ENCODE measurements at places on chromosomes 2 and 18.
A peak's percentile ranks its signal among the peaks of the same experiment; 100 is the strongest.

- no peak for DNase-seq
Observed at GRCh38 chr18:70671889-70672565, 383.2 kb downstream of the SOCS6 start.

DNA sequence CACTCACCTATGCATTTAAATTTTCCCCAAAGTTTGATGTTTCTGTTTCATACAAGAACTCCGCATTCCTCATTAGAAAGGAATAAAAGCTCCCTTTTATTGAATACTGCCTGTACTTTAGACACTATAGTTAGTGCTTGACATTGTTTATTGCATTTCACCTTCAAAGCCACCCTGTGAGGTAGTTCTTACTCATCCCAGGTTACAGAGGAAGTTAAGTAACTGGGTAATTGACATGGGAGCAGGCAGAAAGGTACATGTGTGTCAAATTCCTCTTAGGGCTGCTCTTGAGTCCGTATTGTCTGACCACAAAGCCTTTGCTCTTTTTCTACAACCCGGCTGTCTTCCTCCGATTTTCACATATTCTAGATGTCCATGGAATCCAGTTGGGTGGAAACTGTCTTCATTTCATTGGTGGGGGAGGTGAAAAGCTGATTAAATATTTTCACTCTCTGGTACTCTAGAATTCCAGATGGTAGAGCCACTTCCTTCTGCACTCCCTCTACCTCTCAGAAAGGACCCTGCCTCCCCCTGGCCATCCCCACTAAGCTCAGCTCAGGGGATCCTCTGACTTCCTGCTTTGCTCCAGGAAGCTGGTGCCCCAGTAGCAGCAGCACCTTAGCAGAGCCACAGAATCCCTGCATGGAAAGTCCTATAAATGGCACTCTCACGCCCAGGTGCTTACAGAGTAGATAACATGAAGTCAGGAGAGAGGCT, 319.2 kb downstream of the LRATD1 start:
- DNase-seq: no peak

GRCh38 chr18:80119111-80119510, 10.0 kb downstream of the ADNP2 start:
- no peak for DNase-seq

DNA sequence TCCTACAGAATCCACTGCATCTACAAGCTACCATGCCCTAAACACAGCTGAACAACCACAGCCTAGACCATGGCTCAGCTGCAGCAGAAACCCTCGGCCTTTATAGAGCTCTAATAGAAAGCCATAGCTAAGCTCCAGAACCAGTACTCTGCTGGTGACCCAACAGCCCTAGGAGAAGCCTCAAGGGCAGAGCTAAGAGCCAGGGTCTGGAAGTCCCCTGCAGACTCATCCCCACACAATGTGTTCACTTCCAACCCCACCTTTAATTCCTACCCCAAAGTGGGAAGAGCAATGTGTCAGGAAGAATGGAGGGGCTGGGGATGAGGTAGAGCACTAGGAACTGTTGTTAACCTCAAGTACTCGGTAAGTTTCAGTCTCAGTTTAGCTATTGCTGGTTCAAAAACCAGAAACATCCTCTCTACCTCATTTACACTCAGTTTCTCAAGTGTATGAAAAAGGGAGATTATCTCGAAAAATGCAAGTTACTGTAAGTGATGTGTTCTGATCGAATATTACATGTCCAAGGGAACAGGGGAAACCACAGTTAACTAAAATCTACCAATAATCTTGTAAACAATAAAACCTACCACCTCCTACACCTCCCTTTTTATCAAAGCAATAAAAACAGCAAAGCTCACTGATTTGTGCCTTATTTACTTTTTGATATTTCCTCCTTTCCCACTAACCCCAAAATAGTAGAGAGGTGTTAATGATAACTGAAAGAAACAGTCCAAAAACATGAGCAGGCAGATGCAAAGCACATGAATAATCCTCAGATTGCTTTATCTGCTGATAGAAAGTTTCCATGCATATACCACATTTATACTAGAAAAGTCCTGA, 36.2 kb downstream of the THADA start:
- DNase-seq: no peak

DNA sequence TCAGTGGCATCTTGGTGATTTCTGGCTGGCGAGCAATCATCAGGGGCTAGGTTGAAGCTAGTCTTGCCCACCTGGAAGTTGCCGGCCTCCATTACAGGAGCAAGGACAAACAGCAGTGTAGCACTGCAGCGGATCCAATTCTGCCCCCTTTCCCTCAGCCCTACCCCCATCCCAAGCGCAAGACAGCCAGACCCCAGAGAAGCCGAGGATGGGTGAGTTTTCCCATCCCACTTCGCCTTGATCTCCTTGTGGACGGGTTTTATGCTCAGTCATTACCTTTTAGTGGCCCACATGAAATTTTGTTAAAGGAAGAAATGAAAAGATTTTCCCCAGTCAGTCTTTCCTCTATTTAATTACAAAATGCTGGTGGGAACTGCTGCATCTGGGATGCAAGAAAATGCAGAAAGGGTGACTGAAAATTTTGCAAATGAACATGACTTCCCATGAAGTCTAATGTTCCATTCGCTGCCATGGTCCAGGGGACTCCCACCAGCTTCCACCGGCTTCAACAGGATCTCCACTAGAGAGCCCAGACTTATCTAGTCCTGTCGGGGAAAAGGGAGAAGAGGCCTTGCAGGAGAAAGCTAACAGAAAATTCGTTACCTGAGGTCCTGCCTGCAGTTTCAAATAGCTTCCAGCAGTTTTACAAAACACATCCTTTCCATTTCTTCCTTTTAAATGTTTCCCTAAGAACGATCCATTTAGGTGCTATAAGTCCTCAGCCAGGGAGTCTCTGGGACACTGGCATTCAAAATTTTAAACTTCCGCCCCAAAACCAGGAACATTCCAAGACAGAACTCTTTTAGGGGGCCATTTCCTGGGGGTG, 1.9 kb upstream of the HOXD9 start:
- DNase-seq: no peak

DNA sequence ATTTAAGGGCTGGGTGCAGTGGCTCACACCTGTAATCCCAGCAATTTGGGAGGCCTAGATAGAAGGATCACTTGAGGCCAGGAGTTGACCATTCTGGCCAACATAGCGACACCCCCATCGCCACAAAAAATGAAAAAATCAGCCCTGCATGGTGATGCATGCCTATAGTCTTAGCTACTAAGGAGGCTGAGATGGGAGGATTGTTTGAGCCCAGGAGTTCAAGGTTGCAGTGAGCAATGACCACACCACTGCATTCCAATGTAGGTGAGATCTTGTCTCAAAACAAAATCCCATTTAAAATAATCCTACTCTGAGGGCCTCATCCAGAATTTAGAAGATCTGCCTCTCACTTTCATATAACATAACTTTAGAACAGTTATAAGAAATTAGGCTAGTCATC, 2.7 kb upstream of the SERTAD2 start:
- DNase-seq: no peak

DNA sequence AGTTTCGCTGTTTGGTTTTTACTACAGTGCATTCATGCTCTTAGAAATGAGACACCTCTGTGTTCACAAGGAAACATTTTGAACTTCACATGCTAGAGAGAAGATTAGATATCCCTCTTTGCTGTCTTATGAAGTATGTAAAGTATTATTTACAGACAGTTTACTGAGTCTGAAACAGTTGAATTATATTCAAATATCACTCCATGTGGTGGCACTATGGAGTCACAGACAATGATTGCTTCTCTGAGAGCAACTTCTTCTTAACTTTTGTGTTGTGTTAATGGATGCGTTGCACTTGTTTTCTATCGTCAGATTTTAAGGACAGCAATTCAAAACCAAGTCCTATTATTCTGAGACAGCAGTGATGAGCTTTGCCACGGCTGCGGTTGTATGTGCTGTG, 823.6 kb downstream of the GALR1 start:
- DNase-seq: no peak

GRCh38 chr2:239290618-239291474, 110.0 kb downstream of the HDAC4 start:
- DNase-seq: no peak

DNA sequence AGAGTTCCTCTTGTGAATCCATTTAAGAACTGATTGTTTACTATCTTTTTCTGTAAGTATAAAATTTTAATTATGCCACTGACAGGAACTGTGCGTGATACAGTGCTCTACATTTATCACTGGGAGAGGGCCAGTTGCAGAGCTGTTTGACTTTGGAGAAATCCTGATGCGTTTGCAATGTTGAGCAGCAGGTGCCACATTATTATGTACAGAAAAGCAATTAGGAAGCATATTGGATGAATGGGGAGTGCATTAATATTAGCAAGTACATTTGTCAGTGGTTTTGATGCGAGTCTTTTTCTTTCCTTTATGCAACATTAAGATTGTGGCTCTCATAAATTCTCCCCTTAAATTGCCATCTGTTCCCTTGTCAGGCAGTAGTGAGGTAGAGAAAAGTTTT, 302.3 kb upstream of the FANCL start:
- no peak for DNase-seq

GRCh38 chr18:57523171-57523956, 63.1 kb downstream of the FECH start:
- no peak for DNase-seq

- peak; percentile 29 for DNase-seq
Observed at GRCh38 chr18:44887227-44887631, 206.5 kb downstream of the SETBP1 start.

- DNase-seq: no peak
Observed at GRCh38 chr2:127226520-127227263, 6.6 kb upstream of the CYP27C1 start.

DNA sequence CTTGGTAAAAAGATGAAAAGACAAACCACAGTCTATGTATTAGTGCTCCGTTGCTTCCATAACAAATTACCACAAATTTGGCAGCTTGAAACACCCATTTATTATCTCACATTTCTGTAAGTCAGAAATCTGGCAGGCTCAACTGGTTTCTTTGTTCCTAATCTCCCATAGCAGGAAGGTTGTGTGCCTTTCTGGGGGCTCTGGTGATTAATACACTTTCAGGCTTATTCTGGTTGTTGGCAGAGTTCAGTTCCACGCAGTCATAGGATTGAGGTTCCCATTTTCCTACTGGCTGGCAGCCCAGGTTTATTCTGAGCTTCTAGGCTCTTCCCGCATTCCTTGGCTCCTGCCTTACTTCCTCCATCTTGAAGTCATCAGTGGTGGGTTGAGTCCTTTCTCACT, 189.3 kb downstream of the ANAPC1 start:
- DNase-seq: peak; percentile 69

- no peak for DNase-seq
Observed at GRCh38 chr2:207881902-207882301, 112.2 kb upstream of the FZD5 start.

DNA sequence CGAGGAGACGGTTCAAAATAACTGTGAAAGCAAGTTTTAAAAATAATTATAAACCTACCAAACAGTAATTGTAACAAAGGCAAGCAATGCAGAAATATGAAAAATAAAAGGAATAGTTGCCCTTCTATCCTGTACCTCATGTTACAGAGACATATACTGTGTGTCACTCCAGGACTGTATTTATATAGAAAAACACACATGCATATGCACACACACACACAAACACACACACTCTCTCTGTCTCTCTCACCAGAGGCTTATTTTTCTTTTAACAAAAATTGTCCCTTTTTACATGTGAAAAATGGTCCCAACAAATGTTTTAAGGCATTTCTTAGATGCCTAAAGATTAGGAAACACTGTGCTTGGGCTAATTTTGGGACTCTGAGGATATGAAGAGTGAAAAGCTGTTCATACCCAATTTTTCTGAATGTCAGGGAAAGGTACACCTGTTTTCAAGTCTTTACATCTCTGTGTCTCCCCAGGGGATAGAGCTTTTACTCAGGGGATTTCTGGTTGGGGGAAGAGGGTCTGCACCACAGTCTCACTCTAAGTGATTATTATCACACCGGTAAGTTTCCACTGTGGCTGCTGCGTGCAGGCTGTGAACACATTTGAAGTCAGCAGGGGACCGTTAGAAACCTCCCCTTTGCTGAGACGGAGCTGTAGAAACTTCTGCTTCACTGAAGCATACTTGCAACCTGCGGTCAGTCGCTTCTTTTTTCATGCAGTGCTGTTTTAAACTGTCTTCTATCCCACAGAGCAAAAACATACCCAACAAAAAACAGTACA, 51.4 kb upstream of the SPAG16 start:
- DNase-seq: no peak

- no peak for DNase-seq
Observed at GRCh38 chr2:112887964-112888749, 22.8 kb upstream of the IL37 start.

- no peak for DNase-seq
Observed at GRCh38 chr2:117557626-117558025, 256.9 kb upstream of the DDX18 start.

- DNase-seq: no peak
Observed at GRCh38 chr2:119069781-119070180, 88.8 kb downstream of the C1QL2 start.

DNA sequence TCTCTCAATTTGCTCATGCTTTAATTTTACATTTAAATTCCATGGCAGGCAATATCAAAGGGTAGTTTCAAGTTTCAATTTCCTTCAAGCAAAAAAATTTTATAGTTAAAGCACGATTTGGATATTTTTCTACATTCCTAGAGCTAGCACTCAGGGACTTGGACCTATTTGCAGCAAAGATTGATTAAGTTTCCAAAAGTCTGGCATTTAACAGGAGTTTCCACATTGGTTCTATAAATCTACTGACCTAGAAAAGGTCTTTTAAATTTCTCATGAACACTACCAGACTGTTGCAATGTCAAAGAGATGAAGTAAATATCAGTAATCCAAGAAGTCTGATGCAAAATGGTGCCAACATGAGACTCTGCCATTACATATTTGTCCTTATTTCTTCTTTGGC, 253.7 kb upstream of the LINC00305 start:
- DNase-seq: no peak

GRCh38 chr2:69798290-69798908, 31.1 kb upstream of the GMCL1 start:
- no peak for DNase-seq

DNA sequence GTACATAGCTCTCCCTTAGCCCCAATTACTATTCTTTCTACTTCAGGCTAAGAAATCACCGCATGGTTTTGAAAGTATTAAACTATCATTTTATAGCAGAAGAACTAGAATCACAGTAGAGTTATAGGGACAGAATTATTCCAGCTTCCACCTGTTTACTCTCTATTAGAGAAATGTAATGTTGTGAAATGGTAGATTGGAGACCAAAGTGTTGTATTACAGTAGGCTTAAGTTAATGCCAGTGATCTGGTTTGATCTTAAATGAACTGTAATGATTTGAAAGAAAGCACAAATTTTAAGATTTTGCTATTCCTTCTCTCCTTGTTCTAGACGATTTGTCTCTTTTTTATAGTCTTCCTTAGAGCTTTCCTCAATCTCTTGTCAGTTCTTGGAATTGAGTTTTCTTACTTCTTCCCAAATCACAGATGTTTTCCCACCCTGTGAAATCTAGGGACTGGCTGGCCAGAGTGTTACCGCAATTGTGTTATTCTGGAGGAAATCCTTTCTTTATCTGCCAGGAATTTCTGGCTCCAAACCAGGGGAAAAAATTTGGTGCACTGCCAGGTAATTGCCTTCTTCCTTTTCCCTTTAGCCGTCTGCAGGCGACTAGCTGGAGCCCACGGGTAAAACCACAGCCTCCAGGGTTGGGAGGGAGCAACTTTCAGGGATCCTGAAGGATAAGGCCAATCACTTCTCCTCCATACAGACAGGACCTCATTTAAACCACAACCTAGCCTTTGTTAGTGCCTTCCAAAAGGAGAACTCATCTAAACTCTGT, 51.7 kb downstream of the NOP58 start:
- DNase-seq: peak; percentile 77

- DNase-seq: peak; percentile 83
Observed at GRCh38 chr2:109238580-109238979, 109.6 kb downstream of the SH3RF3 start.

GRCh38 chr18:49476664-49477411, 10.2 kb downstream of the C18orf32 start:
- DNase-seq: peak; percentile 79

GRCh38 chr2:241769819-241770184, 6.8 kb upstream of the GAL3ST2 start:
- no peak for DNase-seq

All from AG09309 (cell line).